Stimulated activated CD8-positive, alpha-beta memory T cell treated with anti-CD3 and anti-CD28 coated beads, Interleukin-2, amount 100 ng/mL, for 1 hour (primary cell): ENCODE measurements at places on chromosomes 16 and 17.

- no peak for DNase-seq
These were observed 53.7 kb downstream of the IQCK start for GRCh38 chr16:19771796-19772195.

DNA sequence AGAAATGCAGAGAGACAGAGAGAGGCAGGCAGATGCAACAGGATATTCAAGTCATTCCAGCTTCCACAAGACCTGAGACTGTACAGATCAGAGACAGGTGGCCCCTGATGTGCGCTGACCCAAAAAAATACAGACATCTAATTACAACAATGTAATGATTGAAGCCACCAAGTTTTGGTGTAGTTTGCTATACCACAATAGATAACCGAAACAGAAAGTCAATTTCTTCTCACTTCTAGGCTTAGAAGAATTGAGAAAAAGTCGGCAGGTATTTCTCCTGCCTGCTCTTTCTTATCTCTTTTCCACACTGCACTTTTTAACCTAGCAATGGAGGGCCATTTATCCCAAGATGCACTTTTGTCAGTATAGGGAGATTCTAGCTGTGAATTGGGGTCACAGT lies 949.2 kb downstream of the CDH11 start:
- no peak for DNase-seq

- no peak for DNase-seq
These were observed 56.1 kb downstream of the YPEL2 start for GRCh38 chr17:59387351-59388068.

DNA sequence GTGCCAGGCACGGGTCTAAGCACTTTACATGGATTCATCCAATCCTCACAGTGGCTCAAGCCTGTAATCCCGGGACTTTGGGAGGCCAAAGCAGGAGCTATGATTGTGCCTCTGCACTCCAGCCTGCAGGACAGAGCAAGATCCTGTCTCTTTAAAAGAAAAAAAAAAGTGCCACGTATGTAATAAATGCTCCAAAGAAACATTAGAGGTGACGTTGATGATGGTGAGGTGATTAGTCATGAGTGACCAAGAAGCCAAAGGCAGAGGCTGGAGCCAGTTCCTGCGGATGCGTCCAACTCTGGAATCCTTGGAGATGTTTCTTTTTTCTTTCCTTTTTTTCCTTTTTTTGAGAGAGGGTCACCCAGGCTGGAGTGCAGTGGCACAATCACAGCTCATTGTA lies 59.4 kb upstream of the SIAH1 start:
- DNase-seq = no peak

- no peak for DNase-seq
These were observed 19.0 kb downstream of the PDIA2 start for GRCh38 chr16:301950-302349.
